T-cell (primary cell): ENCODE measurements at places on chromosomes 5 and 9. TPM values are rescaled to one million over a fixed set of nuclear protein-coding genes. Genes with fewer than 3 reads are reported as not detected.

Gene CTSV
- 0.23 TPM for total RNA-seq

Gene B4GALT1
- 44.1 TPM for total RNA-seq

Gene COL27A1
- 0.53 TPM for total RNA-seq

Gene ISL1
- total RNA-seq = not detected

Gene KLHL3
- total RNA-seq = 27.0 TPM

Gene ARID3C
- 0.38 TPM for total RNA-seq

Gene CMYA5
- total RNA-seq = 0.26 TPM

Gene ANKRD18A
- 8.2 TPM for total RNA-seq

Gene C1QTNF2
- total RNA-seq = not detected

Gene ZBTB5
- total RNA-seq = 12.5 TPM

Gene MSX2
- not detected for total RNA-seq

Gene SEMA6A
- not detected for total RNA-seq

Gene PCDHB15
- total RNA-seq = 0.16 TPM

Gene ASPN
- total RNA-seq = not detected

Gene PTGES
- not detected for total RNA-seq

- DNase-seq = no peak
These were observed 125.8 kb downstream of the ARRDC3 start for GRCh38 chr5:91257301-91257700.

GRCh38 chr5:143132739-143133138 is 270.7 kb downstream of the NR3C1 start:
- no peak for DNase-seq

- DNase-seq = no peak
These were observed 65.7 kb upstream of the TNFAIP8 start for GRCh38 chr5:119290161-119290569.

GRCh38 chr9:128146591-128147120 is 2.6 kb upstream of the LCN2 start:
- DNase-seq = no peak

- no peak for DNase-seq
These were observed 39.9 kb downstream of the ATG10 start for GRCh38 chr5:82011761-82012160.

DNA sequence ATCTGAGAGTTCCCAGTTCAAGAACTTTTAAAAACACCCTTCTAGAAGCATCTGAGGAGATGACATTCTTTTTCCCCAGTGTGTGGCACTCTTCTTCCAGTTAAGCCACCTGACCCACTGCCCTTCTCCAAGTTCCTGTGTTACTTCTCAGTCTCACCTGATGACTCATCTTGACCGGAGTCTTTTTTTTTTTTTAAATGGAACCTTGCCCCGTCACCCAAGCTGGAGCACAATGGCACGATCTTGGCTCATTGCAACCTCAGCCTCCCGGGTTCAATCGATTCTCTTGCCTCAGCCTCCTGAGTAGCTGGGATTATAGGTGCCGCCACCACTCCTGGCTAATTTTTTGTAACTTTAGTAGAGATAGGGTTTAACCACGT is 224.1 kb upstream of the DAB2 start:
- DNase-seq = no peak

DNA sequence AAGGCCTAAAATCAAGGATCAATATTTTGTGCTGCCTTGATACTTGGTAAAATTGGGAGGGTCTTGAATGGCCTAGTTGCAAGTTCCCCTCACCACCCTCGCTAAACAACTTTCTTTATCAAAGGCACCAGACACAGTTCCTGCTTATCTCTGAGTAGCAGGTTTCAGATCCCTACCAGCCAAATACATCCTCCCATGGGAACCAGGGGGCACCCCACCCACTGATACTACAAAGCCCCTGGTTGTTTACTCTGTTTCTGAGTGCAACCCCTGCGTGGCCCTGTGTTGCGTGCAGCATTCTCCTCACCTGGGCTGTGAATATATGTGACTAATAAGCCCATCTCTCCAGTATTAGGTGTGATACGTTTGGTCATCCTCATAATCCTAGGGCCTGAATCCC is 314.9 kb downstream of the DRD1 start:
- no peak for DNase-seq

GRCh38 chr5:132024117-132024435 is 12.6 kb upstream of the ACSL6 start:
- no peak for DNase-seq

GRCh38 chr5:110054240-110054639 is 364.5 kb downstream of the MAN2A1 start:
- peak; percentile 76 for DNase-seq

DNA sequence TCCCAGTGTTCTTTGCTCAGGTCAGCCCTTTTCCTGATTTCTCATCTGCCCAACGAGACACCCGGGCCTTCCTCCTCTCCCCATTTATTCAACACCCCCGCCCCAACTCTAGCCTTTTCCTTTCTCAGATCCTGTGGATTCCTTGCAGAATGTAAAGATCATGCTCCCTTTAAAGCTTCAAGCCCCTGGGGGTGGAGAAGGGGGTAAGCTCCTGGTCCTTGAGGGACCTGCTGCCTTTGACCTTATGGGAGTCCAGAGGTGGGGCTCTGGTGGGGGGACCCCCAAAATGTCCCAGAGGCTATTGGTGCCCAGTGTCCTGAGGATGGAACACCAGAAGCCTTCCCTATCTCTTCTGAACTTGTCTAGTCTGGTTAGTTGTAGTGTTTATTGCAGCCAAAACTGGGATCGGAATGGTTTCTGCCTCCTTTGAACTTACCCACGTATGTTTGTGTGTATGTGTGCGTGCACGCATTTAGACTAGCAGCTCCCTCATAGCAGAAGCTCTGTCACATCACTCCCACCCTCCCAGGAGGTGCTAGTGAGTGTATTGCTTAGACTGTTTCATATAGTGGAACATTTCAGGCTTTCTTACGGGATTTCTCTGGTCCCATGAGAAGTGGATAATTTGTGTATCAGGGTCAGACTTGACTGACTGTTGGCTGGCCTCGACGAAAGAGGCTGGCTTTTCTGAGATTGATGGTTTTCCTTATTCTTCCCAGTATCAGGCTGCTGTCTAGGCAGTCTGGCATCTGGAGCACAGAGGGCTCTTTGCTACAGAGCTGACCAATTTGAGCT is 1.1 kb downstream of the GALNT10 start:
- DNase-seq = no peak

- DNase-seq = no peak
These were observed 757 bp downstream of the NRARP start for GRCh38 chr9:137301081-137301947.

- DNase-seq = no peak
These were observed 32.6 kb upstream of the SLIT3 start for GRCh38 chr5:169333518-169333917.

DNA sequence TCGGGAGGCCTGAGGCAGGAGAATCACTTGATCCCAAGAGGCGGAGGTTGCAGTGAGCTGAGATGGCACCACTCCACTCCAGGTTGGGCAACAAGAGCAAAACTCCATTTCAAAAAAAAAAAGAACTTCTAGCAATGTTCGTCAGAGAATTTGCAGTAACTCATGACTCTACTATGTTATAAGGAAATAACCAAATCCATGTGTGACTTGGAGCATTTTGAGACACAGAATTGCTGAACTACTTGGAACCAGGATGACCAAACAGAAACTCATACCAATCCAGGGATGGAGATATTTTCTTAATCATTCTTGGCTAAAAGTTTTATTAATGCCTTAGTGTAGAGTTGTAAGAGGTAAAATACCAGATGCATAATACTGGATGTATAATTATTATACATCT is 99.9 kb upstream of the BNC2 start:
- DNase-seq = no peak

DNA sequence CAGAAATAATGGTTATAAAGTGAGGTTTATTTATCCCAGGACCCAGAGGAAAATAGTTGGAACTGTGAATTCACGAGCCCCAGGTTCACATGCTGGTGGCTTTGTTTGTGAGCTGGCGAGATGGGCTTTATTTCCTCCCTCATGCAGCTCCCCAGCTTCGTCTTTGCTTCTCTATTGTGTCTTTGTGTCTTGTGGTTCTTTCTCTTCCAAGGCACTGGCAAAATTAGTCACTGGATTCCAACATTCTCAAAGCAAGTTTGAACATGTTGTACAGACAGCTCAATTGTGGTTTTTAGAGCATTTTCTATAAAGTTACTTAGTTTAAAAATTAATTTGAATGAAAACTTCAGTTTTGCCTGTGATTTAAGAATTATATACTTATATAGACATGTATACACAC is 7.2 kb downstream of the NDUFS6 start:
- no peak for DNase-seq

DNA sequence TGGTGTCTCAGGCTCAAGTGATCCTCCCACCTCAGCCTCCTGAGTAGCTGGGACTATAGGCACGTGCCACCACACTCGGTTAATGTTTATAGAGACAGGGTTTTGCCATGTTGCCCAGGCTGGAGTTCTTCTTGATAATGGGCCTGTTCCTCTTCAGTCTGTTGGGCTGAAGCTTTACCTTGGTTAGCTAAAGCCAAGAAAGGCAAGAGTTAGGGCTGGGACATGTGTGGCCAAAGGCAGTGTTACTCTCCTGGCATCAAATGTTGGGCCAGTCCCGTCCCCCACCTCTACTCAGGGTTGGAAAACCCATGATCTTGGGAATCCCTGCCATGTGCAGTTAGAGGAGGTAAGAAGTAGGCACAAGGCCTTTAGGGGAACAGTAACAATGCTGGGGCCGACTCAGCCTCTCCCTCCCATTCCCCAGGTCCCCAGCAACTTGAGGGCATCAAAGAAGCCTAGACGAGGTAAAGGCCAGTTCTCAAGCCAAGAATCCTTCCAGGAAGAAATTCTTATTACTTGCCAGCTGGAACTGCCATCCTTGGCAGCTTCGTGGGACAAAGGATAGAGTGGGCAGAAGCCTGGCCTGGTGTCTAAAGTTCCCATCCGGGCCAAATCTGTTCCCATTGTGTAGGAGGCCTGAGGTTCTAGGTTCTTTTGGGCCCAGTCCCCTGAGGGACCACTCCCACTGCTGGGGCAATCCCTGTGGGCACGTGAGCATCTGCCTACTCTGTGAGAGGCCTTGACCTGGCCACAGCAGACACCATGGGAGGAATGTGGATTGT is 4.5 kb downstream of the EGR1 start:
- DNase-seq = no peak

DNA sequence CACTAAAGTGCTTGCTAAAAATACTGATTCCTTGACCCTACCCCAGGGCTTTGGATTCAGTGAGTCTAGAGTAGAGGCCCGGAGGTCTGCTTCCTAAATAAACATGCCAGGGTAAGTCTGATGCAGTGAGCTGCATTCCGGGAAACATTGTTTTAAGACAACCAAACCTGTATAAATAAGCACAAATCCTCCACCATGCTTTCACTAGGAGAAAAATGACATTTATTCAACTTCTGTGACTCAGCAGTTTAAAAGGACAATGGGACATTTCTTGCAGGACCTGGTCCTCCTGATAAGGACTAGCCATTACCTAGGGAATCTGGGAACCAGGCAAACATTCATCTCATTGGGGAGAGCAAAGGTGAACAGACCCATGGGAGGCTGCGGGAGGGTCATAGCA is 335.3 kb downstream of the MLLT3 start:
- DNase-seq = no peak

GRCh38 chr9:2872250-2872930 is 28.5 kb upstream of the PUM3 start:
- no peak for DNase-seq

DNA sequence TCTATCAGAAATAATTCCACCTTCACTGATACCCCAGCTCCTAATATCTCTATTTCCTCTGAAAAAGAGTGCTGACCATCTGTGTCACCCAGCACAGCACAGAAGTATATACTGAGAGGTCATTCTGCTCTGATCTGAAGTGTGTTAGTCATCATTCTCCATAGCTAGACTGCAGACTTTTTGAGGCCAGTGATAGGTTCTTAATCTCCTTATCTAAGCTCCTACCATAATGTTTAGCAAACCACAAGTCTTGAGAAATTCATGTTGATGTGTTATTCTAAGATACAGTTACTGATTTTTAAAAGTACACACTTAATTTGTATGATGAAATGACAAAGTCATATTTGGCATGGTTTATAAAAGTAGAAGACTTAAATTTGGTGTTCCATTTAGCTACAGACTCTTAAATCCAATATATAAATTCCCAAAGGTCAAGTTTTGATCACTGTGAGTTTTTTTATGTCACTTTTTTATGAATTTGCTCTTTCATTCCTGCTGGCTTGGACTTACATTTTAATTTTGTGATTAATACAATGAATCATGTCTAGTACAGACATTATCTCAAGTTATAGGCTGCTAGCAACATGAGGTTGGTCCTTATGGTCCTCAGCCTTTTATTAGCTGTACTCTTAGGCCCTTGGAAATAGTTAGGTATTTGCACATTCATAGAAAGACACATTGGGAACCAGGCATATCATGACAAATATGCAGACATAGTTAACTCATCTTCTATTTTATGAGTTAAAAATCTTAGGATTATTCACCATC is 380.8 kb downstream of the EBF1 start:
- DNase-seq = no peak

DNA sequence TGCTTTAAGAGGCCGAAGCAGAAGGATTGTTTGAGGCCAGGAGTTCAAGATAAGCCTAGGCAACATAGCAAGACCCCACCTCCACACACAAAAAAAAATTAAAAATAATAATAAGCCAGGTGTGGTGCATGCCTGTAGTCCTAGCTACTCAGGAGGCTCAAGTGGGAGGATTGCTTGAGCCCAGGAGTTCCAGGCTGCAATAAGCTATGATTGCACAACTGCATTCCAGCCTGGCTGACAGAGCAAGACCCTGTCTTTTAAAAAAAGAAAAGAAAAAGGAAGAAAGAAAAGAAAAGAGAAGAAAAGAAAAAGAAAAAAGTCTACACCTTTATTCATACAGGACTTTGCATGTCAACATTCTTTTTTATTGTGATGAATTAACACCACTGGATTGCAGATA is 2125.8 kb downstream of the MAT2B start:
- DNase-seq = no peak

DNA sequence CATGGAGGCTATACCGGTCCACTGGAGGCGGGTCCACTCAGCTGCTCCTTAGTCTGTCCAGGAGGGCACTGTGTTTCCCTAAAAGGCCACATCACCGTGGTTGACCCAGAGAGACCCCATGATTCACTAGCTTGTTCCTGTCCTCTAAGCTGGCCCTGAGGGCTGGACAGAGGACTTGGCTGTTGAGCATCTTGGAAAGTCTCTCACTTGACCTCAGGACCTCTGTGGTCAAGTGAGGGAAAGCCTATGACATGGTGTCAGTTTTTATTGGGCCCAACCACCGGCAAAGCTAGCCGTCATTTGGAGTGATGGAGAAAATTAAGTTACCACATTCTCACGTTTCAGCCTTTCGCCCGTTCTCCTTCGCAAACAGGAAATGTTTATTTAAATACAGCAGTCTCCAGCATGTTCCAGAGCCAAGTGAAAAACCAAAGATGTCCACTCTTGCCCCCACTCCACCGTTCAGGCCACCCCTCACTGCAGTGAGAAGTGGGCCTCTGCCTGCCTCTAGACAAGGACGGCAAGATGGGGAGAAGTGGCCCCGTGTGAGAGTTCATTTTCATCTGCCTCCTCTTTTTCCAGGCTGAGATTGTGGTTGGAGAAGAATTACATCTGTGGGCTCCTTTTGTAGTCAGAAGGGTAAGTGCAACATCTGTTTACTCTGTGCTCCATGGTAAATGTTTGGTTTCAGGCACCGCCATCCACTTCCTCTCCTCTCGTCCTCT is 4.4 kb downstream of the SLIT3 start:
- no peak for DNase-seq

GRCh38 chr5:93289942-93290341 is 291.1 kb downstream of the NR2F1-AS1 start:
- no peak for DNase-seq

- no peak for DNase-seq
These were observed 1144.0 kb upstream of the NUDT12 start for GRCh38 chr5:104706600-104706999.
